ENCODE measurements at places on chromosomes 13 and 19.
A peak's percentile ranks its signal among the peaks of the same experiment; 100 is the strongest.

GRCh38 chr13:92775658-92776057 is 450.9 kb upstream of the GPC6 start:
- no peak for DNase-seq

- DNase-seq: no peak
These were observed 11.3 kb upstream of the IGSF23 start for GRCh38 chr19:44602081-44602480.

GRCh38 chr19:51971624-51972023 is 15.0 kb downstream of the ZNF350 start:
- peak; percentile 10 for DNase-seq

DNA sequence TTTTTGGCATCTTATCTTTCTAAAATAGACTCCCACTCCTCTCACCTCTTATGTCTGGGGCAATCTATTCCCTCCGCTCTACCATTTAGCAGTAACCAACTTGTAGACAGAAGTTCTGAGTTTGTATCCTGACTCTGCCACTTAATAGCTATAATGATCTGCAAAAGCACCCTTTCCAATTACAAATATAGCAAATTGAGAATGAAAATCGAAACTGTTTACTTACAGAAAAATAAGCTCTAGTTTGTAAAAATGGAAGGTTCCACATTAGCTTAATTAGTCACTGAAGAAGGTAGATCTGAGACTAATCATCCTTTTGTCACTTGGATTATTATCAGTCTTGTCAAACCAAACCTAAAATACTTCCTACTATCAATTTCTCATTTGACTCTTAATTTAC is 409.3 kb downstream of the DIAPH3 start:
- DNase-seq: no peak

GRCh38 chr13:107608736-107609135 is 606.6 kb downstream of the LIG4 start:
- no peak for DNase-seq
